OCI-M1 (cell line): ENCODE measurements at places on chromosomes 7 and 10.

DNA sequence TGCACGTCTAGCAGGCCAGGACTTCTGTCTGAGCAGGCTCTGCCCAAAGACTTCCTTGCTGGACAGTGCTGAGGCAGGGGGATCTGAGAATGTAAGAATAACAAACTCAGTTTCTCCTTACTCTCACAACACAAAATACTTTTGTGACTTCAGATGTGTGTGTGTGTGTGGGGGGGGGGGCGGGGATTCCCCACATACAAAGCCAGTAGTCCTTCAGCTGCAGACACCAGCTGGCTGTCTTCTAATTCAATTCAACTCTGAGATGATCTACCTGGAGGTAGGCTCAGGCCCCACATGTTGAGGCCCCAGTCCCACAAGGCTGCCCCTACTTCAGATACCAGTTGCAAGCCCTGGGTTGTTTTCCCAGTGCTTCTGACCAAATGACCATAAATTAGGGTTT is 4.7 kb upstream of the CXCL12 start:
- no peak for DNase-seq

GRCh38 chr10:24120646-24121045 is 88.3 kb upstream of the KIAA1217 start:
- no peak for DNase-seq

- no peak for DNase-seq
Measured at GRCh38 chr7:6237730-6238129, 34.7 kb downstream of the CYTH3 start.

GRCh38 chr7:5450549-5451327 is 27.1 kb upstream of the TNRC18 start:
- DNase-seq = peak; percentile 18

GRCh38 chr7:25671111-25671510 is 442.8 kb upstream of the NPVF start:
- no peak for DNase-seq

- no peak for DNase-seq
Measured at GRCh38 chr10:85315657-85316056, 987.3 kb downstream of the CCSER2 start.

DNA sequence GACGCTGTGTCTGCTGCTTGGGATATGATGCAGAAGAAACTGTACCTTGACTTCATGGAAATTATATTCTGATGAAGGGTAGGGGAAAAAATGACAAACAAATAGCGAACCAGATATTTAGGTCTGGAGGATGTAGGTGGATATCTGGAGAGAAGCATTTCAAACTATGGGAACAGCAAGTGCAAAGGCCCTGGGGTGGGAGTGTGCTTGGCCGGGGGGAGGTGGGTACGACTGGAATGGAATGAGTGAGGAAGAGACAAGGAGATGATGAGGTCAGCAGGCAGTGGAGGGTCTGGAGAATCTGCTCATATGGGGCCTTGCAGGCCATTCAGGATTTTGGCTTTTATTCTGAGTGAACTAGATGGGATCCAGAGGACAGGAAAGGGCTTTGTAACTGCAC is 65.2 kb downstream of the TLL2 start:
- DNase-seq = no peak

DNA sequence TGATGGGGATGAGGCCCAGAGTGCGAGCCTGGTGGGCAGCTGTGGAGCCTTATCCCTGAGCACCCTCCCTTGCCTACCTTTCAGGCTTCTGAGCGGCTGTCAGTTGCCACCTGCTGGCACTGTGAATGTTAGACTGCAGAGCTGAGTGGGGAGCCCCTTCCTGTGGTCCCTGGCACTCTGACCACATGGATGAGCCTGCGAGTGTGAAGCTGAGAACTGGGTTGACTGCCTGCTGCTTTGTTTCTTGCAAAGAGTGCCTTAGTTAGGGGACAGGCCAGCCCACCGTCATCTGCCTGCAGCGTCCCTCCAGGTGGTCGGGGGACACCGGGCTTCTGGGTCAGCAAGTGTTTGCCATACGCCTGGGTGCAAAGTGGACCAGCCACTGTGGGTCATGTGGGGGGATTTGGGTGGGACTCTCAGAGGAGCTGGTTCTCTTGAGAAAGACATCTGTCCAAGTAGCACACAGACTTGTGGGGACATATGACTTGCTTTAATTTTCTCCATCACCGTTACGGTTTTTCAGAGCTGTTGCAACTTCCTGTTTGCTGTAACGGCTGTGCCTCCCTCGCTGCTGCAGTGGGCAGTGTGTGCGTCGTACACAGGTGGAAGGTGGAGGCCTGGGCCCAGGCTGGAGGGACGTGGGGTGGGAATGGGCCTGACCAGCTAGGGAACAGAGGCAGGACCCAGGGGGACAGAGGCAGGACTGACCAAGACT is 13.7 kb downstream of the INPP5A start:
- DNase-seq = peak; percentile 81

GRCh38 chr7:130048906-130049305 is 2.3 kb downstream of the ZC3HC1 start:
- no peak for DNase-seq

DNA sequence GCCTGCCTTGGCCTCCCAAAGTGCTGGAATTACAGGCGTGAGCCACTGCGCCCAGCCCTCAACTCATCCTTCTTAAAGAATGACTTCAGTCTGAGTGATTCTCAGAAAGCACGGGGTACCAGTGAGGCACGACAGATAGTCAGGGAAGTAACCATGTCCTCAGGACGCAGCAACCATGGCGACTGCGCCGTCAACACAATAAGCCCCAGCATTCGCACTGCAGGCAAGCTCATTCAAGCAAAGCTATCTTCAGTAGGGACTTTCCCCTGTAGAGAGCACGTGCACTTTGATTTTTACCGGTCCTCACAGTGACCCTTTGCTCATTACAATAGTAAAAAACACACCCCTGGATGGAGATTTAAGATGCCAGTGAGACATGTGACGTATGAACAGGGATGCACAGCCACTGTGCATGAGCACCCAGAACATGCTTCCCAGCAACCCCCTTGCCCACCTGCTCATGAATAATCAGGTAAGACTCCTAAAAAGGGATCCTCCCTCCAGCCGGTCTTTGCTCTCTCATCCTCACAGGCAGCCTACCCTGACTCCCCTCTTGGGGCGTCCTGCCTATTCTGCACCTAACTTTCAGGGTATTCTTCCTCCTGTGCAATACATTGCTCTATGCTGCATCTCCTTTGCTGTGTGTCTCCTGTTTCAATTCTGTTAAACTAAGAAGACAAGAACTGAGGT is 9.1 kb downstream of the WDR86 start:
- DNase-seq = no peak

GRCh38 chr10:271722-272121 is 136.5 kb downstream of the ZMYND11 start:
- DNase-seq = no peak

DNA sequence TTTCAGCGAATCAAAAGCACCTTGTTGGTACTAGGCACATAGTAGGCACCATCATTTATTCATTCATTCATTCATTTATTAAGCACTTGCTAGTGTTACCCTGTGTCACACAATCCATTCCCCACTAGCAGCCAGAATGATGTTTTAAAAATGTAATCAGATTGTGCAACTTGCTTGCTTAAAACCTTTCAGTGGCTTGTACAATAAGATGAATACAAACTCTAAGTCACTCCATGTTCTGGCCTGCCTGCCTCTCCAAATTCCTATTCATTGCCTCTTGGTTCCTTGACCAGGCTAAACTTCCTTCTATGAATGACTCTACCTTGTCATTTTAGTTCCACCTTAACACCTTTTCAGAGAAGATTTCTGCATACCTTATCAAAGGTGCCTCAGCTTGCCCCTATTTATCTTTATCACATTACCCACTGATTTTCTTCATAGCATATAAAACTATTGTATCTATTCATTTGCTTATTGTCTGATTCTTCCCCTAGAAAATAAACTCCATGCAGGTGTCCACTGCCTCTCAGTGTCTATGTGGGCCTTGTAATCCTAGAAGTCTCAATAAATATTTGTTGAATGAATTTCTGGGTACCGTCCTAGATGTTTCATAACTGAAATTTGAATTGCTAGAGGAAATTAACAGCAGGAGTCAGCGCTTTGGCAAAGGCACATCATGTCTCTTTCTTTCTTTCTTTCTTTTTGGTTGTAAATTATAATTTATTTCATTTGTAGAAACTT is 169.5 kb downstream of the TMEM26 start:
- peak; percentile 18 for DNase-seq

- DNase-seq = no peak
Measured at GRCh38 chr7:137120690-137121089, 222.8 kb downstream of the PTN start.

DNA sequence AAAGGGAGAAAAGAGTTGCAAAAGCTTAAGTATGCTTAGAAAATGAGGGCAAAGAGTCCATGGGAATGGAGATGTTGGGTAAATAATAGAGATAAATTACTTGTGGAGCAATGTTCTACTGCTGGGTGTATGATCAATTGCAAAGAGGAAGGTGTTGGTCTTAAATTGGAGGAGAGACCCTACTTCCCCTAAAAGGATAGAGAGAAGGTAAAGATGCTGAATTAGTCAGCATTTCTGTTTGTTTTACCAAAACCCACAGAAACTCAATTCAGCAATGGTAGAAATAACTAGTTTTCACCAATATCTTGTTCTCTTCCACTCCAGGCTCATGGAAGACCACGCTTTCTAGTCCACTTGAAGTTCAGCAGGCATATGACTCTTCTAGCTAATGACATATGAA is 32.1 kb downstream of the ASB4 start:
- no peak for DNase-seq

DNA sequence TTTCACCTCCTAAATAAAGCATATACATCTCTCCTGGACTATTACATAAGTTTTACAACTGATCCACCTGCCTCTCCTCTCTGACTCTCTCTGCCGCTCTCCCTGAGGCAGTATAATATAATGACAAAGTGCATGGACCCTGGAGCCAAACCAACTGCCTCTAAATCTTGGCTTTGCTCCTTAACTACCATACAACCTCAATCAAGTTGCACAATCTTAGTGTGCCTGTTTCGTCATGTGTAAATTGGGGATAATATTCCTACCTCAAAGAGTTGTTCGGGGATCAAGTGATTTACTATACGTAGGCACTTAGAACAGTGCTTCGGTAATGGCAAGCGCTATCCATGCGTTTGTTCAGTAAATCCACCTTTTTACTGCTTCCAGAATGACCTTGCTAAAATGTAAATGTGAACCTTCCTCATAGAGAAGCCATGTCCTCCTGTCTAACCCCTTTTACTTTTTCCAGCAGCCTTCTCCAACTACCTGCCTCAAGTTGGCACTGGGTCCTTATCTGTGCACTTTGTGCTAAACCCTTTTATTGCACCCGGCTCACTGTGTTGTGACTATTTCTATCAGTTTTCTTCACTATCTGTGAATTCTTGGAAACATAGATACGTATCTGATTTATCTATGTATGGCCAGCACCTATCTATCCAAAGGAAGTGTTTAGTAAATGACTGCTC is 30.6 kb upstream of the DLD start:
- DNase-seq = no peak

DNA sequence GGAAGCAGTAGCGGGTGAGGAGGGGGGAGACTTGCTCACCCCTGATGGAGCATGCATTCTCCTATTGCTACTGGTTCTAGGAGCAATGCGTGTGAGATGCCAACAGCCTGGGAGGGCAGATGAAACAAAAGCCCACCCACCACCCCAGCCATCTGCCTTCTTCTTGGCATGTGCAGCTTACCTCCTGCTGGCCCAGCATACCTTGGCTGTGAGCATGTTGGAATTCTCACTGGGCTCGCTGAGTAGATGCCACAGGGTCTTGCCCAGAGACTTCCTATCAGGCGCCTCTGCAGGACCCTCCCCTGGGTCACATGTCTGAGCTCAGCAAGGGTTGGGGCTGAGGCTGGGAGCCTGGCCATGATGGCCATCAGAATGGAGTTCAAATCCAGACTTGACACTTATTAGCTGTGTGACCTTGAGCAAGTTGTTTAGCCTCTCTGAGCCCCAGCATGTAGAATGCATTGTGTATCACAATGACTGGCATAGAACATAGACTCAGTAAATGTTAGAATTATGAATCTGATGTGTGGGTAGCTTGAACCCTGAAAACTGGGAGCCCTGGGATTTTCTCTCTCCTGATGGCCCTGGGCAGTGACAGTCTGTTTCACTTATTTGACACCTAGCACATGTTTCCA is 38.2 kb downstream of the CDH23 start:
- DNase-seq = no peak

- no peak for DNase-seq
Measured at GRCh38 chr10:45444976-45445898, 71.2 kb downstream of the ALOX5 start.

GRCh38 chr10:104233817-104234216 is 1.7 kb upstream of the CFAP43 start:
- no peak for DNase-seq

- DNase-seq = peak; percentile 34
Measured at GRCh38 chr10:8130973-8131911, 76.8 kb downstream of the GATA3 start.

DNA sequence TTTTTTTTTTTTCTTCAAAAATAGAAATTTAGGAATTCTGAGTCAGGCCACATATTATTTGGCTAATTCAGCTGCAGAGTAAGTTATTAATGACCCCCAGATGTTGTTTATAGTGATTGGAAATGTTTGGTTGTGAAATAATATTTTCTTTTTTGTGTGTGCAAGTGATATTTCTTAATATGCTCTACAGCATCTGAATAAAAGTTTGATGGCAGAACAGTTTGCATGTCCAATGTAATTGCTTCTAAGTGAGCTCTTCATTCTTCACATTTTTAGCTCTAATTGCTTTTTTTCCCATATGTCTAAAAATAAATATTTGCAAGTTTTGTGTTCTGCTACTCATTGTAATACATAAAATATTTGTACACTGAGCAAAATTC is 116.0 kb downstream of the ARID5B start:
- no peak for DNase-seq

DNA sequence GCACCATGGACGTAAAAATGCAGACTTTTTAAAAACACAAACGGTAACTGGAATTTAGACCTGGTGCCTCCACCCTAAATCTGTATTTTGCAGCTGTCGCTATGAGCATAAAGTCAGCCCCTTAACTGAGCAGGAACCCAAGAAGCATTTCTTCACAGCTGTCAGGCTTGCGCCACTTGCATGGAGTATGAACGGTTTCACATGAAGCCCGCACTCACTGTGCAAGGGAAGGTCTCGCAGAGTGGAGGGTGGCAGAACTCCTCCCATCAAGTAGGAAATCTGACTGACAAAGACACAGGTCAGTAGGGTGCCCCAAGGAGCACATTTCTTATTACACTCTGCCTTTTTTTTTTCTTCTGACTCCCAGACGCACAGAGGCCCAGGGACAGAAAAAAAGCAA is 58.5 kb downstream of the ELMO1 start:
- DNase-seq = no peak

- DNase-seq = peak; percentile 59
Measured at GRCh38 chr7:158824028-158824427, 5.3 kb downstream of the ESYT2 start.

- DNase-seq = no peak
Measured at GRCh38 chr7:157335991-157336382, 817 bp upstream of the DNAJB6 start.

GRCh38 chr7:74722153-74722552 is 51.7 kb upstream of the NCF1 start:
- DNase-seq = no peak

- peak; percentile 90 for DNase-seq
Measured at GRCh38 chr7:140062528-140063299, at the start of gene PARP12. Gene PARP12 (minus strand): TSS chr7:140062951. CDS start chr7:140062847, 104 bp downstream.

GRCh38 chr10:12803776-12804175 is 197.7 kb downstream of the CCDC3 start:
- no peak for DNase-seq

GRCh38 chr10:116742367-116743265 is at the start of gene HSPA12A:
Gene HSPA12A (minus strand): TSS chr10:116742566. CDS start chr10:116742469, 97 bp downstream.
- DNase-seq = peak; percentile 82
